ENCODE measurements at places on chromosomes 13 and 19.

GRCh38 chr13:28355822-28356371 lies 139.0 kb downstream of the FLT1 start:
- peak; percentile 93 for DNase-seq

GRCh38 chr19:47417107-47417745 lies 2.1 kb downstream of the MEIS3 start:
- DNase-seq = no peak

DNA sequence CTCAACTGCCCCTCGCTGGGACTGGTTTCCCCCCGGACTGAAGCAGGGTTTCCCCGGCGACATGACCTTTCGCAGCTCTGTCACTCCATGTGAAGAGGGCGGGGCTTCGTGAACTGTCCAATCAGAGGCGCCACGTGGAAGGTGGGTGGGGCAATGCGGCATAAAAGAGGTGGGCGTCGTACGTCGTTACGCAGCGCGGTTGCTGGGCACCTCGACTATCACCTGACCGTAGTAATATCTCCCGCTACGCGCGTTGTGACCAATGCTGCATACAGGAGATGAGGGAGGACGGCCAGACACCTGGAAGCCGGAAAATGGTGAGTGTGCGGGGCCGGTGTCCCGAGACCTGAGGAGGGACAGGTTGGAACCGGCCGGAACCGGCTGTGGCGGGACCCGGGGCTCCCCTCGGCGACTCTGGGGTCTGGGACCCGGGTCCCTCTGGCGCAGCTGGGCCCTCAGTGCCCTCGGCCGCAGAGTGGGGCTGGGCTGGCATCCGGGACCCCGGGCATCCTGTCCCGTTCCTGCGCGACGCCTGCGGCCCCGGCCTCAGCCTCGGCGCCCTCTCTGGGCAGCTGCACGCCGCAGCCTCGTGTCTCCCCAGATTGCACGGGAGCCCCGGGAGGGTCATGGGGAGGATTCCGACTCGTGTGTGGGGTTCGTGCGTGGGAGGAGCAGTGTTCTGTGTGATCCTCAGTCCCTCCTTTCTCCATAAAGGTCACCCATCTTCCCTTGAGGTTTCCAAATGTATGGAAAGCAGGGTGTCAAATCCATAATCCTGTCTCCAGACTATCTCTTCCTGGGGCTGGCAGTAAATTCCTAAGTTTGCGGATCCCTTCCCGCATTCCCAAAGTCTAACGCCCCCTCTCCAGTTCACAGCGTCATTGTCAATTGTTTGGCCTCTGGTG lies 32.2 kb downstream of the ZNF136 start:
- peak; percentile 6 for DNase-seq

- peak; percentile 54 for DNase-seq
Measured at GRCh38 chr19:46471116-46471733, at the start of gene PNMA8A. TSS of gene PNMA8A (minus strand) at chr19:46471563. CDS start at chr19:46471035, 528 bp downstream.

DNA sequence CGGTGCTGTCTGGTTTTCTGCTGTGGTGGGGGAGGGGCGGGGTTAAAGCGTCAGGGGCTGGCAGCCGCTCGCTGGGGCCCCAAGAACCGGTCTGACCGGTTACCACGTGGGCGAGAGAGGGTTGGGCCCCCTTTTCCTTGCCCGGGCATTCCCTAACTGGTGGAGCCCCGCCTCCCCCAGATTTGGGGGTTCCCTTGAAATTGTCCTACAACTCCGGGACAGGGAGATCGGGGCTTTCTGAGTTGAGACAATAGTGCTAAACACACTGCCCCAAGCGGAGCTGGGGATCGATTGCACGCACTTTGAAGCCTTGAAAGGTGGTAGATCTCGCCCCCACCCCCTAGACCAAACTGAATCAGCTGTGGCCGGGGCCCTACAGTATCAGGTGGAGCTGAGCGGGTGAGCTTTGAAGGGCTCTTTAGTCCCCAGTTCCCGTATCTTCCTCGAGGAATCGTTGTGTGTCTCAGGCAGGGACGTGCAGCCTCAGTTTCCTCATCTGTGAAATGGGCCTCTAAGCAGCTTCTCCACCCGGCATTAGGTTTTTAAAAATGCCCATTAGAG lies 4.8 kb downstream of the IER2 start:
- peak; percentile 62 for DNase-seq

DNA sequence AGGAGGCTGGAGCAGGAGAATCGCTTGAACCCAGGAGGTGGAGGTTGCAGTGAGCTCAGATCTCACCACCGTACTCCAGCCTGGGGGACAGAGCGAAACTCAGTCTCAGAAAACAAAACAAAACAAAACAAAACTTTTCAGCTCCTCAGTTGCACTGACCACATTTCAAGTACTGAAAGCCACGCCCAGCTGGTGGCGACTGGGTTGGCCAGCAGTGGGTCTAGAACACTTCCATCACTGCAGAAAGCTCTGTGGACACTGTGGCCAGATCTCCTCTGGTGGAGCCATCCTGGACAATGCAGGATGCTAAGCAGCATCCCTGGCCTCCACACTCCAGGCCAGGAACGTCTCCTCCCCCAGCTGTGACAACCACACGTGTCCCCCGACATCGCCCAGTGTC lies 21.1 kb downstream of the TLE2 start:
- no peak for DNase-seq

GRCh38 chr13:27549406-27549981 lies 70.8 kb downstream of the LNX2 start:
- DNase-seq = no peak

- DNase-seq = no peak
Measured at GRCh38 chr13:24097064-24097463, 63.5 kb upstream of the SPATA13 start.

GRCh38 chr13:72218966-72219365 lies 352.0 kb upstream of the DACH1 start:
- DNase-seq = no peak

GRCh38 chr13:30440910-30441703 lies 18.8 kb downstream of the UBE2L5 start:
- no peak for DNase-seq

DNA sequence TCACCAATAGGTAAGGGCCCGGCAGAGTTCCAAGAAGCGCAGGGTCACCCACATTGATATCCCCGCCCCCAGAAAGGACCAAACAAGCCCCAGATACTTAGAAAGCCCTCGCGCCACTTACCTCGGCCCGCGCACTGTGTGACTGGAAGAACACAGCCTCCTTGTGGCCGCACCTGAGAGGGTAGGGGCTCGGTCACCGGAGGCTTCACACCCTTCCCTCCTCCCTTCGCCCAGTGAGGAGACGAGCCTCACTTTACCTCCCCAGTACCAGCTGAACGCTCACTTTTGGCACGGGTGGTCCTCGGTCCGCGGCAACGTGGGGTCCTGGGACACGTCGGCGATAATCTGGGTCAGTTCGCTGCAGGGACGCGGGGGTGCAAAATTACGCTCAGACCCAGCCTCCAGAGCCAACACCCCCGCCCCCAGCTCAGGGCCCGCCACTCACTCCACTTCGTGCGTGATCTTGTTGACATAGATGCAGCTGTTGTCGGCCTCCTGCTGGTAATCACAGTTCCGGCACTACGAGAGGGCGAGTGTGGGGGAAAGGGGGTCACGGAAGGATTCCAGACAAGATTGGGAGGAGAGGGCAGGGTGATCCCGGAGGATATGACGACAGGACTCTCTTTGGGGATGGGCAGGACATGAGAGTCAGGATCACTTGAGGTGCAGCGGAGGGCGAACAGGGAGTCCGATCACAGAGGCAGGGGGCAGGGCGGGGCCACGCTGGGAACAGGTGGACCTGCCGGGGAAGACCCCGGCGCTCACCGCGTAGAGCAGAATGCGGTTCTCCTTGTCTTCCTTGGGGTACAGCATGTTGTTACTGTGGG lies 568 bp downstream of the POLR2I start:
- DNase-seq = peak; percentile 39

DNA sequence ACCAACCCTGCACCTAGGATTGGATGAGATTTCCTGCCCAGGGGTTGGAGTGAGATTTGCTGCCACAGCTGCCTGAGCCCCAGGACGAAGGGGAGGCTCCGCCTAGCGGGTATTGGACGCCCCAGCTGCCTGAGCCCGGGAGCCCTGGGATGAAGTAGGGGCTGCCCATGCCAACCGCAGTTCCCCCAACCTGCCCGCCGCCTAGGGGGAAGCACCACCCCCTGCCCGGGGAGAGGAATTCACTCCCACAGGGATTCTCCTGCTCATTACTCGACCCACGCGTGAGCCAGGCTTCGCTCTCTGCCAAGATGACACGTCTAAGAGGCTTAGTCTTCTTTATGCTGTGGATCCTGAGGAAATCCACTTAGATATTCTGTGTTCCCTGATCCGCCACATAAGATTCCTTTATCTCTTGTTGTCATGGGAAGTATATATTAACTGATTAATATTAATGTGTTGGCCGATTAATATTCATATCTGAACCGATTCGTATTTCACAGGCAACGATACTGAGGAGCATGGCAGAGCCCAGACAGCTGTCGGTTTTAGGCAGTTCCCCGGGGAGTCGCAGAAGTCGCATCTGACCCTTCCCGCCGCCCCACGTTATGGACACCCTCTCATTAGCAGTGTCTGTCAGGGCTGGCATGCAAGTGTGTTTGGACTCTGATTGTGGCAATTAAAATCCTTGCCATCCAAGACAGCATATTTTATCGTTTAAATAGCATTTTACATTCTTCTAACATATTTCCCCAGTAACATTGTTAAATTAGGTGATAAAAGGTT lies 44.5 kb upstream of the KCTD15 start:
- DNase-seq = no peak

DNA sequence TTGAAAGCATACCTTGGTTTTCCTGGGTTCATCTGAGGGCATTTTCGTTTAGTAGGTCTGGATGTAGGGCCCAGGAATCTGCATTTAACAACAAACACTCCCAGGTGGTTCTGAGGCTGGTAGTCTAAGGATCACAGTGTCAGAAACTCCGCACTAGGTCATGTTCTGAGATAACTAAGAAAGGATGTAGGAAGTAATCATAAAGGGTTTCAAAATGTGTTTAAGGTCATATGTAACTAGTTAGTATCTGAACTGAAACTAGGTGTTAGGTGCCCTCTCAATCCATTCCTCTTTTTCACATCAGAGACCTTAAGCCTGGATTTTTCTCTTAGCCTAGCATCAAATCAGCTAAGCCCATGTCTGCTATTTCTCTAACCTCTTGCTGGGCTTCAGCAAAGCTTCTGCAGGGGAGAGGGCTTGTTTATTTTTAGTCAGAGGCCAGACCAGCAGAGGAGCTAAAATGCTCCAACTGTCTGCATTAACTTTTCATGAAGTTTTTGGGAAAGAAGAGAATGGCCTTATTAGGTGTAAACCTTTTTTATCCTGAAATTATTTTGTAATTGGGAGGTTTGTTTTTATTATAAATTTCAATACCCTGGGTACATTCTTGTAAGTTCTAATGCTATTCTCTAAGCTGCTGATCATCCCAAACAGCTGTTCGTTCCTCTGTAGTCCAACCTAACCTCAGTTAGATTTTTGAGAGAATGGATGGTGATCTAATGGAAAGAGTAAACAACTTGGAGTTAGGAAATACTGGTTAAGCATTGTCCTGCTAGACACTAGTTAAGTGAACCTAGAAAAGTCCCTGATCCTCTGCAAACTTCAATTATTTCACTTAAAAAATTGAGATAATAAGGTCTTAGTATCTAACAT lies 262.8 kb upstream of the RFC3 start:
- peak; percentile 31 for DNase-seq

- DNase-seq = no peak
Measured at GRCh38 chr19:5046339-5047039, 77.6 kb downstream of the KDM4B start.

DNA sequence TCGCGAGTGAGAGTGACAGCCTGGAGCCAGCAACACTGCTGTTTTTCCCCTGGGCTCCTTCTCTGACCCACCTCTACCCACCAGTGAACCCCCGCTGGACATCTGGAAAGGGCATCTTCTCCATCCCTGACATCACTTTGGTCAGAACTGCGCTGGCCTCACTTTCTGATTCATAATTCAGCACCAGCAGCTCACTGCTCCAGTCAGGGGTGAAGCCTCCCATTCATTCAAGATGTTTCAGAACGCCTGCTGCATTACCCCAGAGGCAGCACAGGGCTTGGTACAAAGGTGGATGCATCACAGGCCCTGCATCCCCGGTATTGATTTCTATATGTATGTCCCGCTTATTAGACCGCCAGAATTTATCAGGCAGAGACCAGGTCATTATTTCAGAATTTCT lies 182.8 kb upstream of the TSHZ3 start:
- no peak for DNase-seq

GRCh38 chr13:107675847-107676550 lies 539.3 kb downstream of the LIG4 start:
- DNase-seq = no peak

Data from endothelial cell of umbilical vein (primary cell).